ENCODE measurements at places on chromosomes 3 and 15.
A peak's percentile ranks its signal among the peaks of the same experiment; 100 is the strongest.

DNA sequence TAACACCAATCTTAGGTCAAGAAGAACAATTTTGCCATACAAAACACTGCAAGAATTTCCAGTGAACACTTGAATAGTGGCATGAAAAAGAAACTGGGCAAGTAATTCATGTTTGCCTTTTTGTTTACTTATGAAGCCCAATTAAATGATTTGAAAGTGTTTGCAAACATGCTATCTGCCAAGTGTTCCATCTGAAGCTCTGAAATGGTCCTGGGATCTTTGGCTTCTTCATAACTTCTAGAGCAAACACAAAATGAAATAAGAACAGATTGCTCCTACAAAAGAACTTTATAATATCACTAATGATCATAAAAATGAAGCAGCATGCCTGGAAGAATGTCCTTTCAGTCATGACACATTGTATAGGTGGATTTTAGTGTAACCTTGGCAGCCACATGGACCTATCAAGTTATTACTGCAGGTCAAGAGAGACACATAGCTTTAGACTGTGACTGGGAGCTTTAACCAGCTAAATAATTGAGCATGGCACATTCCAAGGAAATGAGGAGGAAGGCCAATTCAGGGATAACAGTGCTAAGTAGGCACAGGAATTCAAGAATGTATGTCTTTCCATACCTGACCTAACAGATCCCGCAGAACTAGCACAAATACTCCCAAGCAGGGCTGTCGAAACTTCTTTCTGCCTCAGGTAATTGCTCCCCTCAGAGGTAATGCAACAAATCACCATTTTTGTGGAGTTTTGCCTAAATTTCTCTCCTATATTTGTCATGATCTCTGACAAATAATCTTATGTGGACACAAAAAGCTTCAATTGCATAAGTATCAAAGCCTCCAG is 144.6 kb downstream of the DUT start:
- no peak for DNase-seq

DNA sequence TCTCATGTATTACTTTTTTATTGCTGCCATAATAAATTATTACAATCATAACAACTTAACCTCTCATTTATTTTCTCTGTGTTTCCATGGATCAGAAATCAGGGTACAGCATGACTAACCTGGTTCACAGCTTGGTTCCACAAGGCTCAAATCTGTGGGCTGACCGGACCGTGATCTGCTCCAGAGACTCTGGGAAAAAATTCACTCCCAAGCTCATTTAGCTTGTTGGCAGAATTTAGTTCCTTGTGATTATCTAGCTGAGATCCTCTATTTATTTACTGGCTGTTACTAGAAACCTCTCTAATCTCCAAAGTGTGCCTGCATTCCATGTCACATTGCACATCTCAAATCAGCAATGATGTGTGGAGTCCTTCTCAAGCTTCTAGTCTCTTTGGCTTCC is 386.6 kb downstream of the DIPK2A start:
- no peak for DNase-seq

GRCh38 chr3:195098741-195099525 is 172.0 kb downstream of the XXYLT1 start:
- DNase-seq = no peak

- DNase-seq = peak; percentile 92
These were observed 6.9 kb downstream of the PLCH1 start for GRCh38 chr3:155737844-155738460.

DNA sequence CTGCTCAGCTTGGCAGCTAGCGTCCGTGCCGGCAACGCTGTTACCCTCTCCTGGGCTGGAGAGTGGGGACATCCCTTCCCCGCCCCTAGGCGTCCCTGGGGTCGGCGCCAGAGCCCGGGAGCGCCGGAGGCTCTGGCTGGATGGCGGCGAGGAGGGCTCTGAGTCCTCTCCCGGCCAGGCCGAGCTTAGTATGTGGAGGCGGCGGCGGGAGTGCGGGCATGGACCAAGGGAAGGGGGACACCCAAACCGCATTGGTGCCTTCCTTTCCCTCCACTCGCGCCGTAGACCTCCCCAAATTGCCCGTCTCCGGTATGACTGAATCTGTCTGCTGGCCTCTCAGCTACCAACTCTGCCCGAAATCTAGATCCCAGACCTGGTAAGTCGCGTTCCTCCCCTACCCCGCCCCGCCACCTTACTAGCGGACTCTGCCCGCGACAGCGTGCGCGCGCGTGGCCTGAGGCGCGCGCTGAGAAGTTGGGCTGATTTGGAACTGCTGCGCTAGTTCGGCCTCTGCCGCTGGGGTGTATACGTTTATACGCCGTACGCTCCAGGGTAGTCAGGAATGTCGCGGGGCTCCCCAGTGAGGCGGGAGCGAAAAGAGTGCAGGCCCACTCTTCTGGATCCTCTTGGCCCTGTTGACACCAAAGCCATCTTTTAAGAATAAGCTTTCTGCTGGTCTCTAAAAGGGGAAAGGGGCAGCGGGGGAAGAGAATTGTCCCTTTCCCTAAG is 12.2 kb downstream of the ZIC1 start:
- DNase-seq = no peak

DNA sequence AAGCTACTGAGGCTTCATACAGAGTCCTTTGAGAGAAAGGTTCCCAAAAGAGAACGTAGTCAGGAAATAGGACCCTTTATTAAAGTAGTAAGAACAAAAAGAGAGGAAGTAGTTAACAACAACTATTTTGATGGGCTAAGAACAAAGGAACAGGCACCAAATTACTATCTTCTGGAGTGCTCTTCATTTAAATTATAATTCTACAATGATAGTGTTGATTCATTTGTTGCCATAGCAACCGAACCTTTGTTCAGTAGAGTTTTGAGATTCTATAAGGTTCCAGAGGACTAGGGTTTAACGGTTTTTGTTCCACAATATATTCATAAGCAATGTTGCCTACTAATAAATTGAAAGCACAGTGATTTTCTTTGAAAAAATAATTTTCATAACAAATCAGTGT is 78.8 kb downstream of the CMSS1 start:
- DNase-seq = no peak

GRCh38 chr3:17315897-17316296 is 426.5 kb downstream of the TBC1D5 start:
- no peak for DNase-seq

GRCh38 chr3:142319094-142319493 is 93.7 kb upstream of the GK5 start:
- DNase-seq = no peak

DNA sequence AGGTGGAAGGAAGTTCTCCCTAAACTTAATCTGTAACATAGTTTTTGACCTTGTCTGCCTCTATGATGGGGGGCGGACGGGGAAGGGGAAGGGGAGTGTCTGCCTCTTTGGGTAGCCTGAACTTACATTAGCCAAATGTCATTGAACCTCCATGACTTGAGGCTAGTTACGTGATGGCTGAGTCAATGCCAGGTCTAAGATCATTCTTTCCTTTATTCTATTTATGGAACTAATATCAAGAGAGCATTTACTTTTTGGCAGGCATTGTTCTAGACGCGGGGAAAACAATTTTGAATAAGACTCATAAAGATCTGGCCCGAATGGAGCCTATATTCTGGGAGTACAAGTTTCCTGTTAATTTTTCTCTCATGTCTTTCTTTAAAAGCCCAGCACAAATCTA is 340.7 kb upstream of the C2CD4B start:
- DNase-seq = no peak

GRCh38 chr3:79670178-79670577 is 97.6 kb downstream of the ROBO1 start:
- DNase-seq = no peak

DNA sequence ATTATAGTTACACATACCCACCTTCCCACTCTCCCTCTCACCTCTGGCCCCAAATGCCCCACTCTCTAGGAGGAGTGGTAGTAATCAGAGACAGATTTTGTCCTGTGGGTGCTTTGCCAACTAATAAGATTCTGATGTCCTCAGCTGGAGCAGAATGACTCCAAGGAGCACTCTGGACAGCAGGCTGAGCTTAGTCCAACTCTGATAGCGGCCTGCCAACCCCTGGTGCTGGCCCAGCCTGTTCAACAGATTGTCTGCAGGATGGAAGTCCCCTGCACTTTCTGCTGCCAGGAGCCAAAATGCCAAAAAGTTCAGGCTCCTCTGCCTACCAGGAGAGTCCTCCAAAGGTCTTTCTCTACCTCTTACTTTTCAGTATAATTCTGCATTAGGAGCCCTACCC is 160.5 kb upstream of the UMPS start:
- DNase-seq = peak; percentile 69

- no peak for DNase-seq
These were observed 26.6 kb upstream of the KY start for GRCh38 chr3:134677196-134677986.

DNA sequence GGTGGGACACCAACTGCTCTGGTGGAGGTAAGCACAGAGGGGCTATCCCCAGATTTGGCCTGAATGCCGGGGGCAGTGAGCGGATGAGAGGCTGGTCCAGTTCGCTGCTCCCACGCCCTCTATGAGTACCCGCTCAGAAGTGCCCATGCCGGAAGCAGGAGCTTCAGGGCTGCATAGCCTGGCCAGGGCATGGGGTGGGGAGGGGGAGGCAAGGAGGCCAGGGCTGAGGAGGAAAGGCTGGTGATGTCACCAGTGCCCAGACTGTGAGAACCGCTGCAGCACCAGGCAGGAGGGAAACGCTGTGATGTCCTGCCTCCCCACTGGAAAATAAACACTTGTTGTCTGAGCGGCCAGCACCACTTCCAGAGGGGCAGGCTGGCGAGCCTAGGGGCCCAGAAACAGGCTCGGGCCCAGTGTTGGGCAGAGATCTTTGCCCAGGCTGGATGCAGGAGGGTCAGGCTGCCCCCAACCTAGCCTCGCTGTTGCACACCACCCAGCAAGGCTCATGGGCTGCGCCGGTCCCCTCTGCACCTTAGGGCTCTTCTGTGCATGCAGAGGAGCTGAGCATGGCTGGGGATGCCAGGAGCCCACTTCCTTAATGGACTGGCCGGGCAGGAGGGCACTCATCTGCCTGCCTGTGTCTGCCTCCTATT is 10.9 kb upstream of the DLL4 start:
- DNase-seq = no peak

- DNase-seq = no peak
These were observed 296.6 kb upstream of the MME start for GRCh38 chr3:154783521-154783931.

All from body of pancreas (tissue), 4 donors.